A549 (cell line): ENCODE measurements at places on chromosomes 12 and 14.
A peak's percentile ranks its signal among the peaks of the same experiment; 100 is the strongest.

- DNase-seq: no peak
These were observed 148.7 kb downstream of the MED13L start for GRCh38 chr12:116128779-116129178.

- peak; percentile 6 for DNase-seq
These were observed 456.7 kb upstream of the SEL1L start for GRCh38 chr14:81990312-81990761.

GRCh38 chr14:31927348-31927832, 149.7 kb upstream of the ARHGAP5 start:
- DNase-seq: peak; percentile 67

DNA sequence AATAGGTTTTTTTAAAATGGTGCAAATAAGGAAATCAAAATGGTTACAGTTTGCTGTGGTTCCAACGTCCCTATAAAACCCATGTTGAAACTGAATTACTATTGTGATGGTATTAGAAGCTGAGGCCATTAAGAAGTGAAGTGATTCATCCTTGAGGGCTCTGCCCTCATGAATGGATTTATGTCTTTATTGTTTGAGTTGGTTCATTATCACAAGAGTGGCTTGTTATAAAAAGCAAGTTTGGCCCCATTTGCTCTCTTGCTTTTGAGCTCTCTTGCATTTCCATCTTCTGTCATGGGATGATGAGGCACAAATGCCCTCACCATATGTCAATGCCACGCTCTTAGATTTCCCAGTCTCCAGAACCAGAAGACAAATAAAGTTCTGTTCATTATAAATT, 62.3 kb downstream of the PRKD1 start:
- no peak for DNase-seq

DNA sequence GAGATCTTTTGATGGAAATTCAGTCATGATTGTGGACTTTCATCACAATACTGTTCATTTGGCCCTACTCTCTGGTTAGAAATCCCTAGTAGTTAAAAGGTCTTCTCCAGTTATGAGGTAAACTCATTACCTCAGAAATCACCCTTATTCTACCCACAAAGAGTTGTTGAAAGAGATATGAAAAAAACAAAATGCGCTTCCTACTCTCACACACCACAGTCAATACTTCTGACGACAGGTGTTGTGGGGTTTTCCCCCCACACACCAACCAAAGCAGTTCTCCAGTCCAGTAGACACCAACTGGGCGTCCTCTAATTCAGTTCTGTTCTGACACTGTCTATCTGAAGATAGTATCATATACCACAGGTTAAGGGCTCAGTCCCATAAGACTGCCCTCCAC, 54.9 kb downstream of the TRMT5 start:
- DNase-seq: no peak
